ENCODE measurements at places on chromosomes 5 and 9.

GRCh38 chr9:93037476-93037971 is 21.0 kb upstream of the SUSD3 start:
- DNase-seq = no peak

DNA sequence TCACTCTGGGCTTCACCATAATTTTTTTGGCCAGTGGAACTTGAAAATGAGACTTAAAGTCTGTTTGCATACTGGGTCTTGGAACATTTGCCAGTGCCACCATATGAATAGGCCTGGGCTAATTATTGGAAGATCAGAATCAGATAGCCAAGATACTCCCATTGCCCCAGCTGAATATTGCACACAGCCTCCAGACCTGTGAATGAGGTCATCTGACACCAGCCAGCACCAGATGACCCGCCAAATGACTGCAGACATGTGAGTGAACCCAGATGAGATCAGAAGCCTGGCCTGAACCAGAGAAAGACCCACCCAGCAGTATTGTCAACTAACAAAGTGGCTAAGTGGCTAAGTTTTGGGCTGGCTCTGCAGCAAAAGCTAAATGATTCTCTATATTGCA is 220.5 kb upstream of the MPDZ start:
- DNase-seq = no peak

DNA sequence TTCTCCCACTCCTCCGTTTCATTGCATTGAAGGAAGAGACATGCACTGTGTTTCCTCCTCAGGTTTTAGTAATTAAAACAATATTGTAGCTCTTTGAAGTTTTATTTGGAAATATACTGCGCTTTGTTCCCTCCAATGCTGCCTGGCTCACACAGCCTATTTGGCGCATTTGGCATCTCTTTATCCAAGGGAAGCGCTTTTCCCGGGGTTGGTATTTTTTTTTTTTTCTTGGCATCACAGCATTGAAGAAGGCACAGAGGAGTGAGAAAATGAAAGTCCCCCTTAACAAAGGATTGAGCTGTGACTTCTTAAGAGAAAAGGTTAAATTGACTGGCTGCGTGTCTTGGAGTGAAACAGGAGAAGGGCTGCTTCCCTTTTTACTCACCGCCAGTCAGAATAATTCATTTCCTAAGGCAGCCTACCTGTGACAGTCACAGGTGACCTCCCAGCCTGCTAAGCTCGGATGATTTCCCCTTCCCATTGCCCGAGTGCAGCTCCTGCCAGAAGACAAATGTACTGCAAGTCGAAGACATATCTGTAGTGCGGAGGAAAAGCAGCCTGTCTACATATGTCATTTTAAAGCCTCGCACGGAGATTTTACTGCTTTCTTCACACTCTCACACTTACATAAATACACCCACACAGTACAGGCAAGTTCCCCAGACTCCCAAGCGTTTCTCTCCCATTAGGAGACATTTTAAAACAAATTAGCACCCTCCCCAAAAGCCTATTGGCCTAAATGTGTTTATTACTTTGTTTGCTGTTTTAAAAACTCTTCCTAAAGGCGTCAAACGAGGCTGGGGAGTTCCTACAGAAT is 665.5 kb upstream of the ZNF608 start:
- DNase-seq = no peak

- no peak for DNase-seq
Observed at GRCh38 chr9:119026120-119026519, 343.1 kb downstream of the BRINP1 start.

GRCh38 chr9:36193023-36193422 is 2.3 kb downstream of the CLTA start:
- no peak for DNase-seq

DNA sequence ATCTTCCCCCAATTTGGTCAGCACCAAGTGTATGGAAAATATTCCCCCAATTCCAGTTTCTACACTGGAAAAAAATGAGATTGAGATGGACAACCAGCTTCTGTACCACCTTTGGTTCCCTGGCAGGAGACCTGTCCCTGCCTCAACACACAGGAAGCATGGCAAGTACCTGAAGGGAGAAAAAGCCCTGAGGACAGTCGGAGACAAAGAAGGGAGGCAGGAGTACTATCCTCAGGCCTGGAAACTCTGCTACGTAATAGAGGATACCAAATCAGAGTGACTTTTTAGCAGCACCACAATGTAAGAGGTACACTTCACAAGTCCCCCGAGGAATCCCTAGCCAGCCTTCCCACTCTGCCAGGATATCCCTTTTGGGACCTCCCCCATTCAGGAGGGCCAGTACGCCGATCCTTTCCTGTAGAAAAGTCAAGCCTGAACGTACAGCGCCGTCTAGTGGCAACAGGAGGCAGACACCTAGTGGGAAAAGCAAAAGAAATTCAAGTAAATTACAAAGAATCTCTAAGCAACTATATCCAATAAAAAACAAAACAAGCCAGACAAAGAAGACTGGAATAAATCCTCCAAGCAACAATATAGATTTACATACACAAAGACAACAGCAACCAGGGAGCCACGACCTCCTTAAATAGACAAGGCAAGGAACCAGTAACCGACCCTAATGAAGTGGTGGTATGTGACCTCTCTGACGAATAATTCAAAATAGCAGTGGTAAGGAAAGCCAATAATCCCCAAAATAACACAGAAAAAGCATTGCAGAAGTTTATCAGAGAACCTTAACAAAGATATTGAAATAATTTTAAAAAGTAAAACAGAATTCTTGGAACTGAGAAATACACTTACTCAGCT is 63.3 kb upstream of the SLCO6A1 start:
- DNase-seq = no peak

- DNase-seq = no peak
Observed at GRCh38 chr5:19122923-19123322, 865.1 kb downstream of the CDH18 start.

GRCh38 chr9:136051453-136051836 is 43.6 kb downstream of the NACC2 start:
- no peak for DNase-seq

- no peak for DNase-seq
Observed at GRCh38 chr9:131252120-131252519, 24.2 kb downstream of the FAM78A start.

- peak; percentile 76 for DNase-seq
Observed at GRCh38 chr9:83935276-83935935, 14.2 kb upstream of the KIF27 start.

GRCh38 chr5:67426961-67427849 is 230.6 kb upstream of the CD180 start:
- DNase-seq = no peak

GRCh38 chr9:85013703-85014102 is 344.2 kb downstream of the NTRK2 start:
- DNase-seq = peak; percentile 41

GRCh38 chr9:96408409-96409280 is 9.5 kb downstream of the ZNF367 start:
- no peak for DNase-seq

DNA sequence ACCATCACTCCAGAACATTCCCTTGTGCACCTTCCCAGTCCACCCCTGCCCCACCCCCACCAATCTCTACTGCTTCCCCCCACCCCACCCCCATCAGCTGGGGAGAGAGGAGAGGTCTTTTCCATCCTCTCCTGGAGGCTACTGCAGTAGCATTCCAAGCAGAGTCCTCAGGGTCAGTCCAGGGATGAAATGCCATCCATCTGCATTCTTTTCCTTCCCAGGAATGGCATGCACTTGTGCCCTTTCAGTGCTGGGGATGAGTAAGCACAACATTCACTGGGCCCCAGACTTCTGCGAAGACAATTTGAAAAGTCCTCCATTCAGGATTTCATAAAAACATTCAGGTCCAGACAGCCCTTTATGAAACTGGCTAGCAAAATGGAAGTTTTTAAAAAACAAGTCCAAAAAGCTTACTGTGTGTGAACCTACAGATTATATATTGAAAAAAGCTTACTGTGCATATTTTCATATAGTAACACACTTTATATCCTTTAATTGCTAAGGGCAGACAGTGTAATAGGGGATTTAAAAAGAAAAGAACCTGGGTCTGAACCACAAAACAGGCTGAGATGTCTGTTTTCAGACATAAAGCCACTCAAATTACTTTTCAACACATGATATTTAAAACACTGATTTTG is 50.0 kb upstream of the GOLPH3 start:
- peak; percentile 94 for DNase-seq

- DNase-seq = peak; percentile 52
Observed at GRCh38 chr5:142982821-142983200, 212.6 kb downstream of the ARHGAP26 start.

GRCh38 chr5:91434348-91434747 is 51.2 kb upstream of the ARRDC3 start:
- DNase-seq = no peak

DNA sequence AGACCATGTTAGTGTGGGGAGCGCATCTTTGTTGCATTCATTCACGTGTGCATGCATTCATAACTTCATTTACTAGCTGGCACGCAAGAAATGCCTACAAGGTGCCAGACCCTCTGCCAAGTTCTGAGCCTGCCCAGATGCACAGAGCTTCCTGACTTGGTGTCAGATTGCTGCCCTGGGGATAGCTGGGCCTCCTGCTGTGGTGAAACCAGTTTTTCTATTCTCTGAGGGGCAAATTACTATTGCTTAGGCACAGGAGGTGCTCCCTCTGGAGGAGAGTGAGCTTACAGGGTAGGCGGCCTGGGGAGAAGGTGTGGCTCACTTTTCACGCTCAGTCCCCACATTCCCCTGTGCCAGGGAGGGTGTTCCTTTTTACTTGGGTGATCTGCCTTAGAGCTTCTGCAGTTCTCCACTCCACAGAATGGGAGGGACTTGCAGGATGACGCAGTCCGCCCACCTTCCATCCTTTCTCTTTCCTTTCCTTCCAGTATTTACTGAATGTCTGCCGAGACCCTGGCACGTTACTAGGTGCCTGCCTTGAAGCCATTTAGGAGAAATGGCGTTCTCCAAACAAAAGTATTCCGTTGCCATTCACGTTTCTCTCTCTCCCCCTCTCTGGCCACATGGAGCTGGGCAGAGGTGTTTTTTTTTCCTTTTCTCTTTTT is 27.9 kb upstream of the CTNNA1 start:
- peak; percentile 94 for DNase-seq

- DNase-seq = no peak
Observed at GRCh38 chr5:14663734-14664269, 716 bp upstream of the OTULIN start.

DNA sequence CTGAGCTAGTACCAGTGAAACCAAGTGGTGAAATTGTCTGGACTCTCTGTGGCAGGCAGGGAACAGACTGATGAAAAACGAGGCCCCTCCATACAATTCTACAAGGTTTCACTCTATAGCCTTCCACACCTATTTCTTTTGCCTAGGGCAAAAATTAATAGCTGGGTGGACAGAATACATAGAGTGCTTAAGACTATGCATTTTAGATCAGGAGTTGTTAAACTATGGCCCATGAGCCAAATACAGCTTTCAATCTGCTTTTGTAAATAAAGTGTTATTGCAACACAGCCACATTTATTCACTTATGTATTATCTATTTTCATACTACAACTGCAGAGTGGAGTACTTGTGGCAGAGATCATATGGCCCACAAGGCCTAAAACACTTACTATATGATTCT is 45.2 kb downstream of the SH3TC2 start:
- no peak for DNase-seq

DNA sequence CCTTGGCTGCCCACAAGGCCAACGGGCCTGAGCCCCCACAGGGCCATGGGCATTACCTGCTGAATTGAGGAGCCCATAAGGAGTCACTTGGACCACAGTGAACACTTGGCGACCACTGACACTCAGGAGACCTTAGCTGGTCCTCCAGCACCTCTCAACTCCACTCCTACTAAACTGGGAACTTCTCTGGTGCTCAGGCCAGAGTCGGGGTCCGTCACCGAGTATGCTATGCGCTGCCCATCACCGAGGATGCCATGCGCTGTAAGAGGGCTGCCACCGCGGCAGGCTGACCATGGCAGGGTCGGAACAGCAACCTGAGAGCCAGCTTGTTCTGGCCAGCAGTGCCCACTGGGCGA is 600 bp upstream of the SQSTM1 start:
- no peak for DNase-seq

DNA sequence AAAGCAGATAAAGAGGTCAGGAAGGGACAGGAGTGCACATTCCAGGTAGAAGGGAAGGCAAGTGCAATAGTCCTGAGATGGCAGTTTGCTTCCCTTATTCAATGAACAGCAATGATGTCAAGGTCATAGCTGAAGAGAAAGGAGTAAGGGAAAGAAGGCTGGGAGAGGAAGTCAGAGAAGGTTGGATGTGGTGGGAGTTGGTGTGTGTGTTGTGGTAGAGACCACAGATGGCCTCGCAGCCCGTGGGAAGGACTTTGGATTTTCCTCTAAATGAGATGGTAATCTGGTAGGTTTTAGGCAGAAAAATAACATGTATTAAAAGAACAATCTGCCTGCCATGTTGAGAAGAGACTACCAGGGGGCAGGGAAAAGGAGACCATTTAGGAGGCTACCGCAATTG is 25.1 kb upstream of the LPAR1 start:
- DNase-seq = no peak

GRCh38 chr5:159971931-159972461 is 36.9 kb upstream of the TTC1 start:
- peak; percentile 48 for DNase-seq

DNA sequence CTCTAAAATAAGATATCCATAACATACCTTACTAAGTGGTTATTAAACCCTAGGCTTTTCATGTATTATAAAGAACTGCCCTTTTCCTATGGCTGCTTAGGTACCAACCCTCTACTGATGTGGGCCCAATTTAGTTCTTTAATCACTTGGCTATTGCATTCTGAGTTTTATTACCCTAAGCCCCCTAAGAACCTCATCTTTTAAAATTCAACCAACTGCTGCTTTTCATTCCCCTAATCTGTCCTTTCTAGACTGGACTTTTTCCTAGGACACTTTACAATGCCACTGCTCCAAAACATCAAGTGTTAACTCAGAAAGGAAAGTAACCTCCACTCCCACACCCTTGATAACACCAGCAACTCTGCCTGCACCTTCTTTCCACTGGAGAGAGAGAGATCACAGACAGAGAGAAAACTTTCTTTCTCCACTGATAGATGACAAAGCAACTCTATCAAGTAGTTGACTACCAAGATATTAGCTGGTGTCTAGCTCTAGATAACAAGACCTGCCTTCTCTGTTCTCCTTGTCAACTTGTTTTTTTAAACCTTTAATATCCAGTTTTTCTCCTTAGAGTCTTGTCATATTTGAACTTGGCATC is 27.3 kb downstream of the ELL2 start:
- no peak for DNase-seq

- DNase-seq = no peak
Observed at GRCh38 chr5:71907001-71907588, 188.0 kb downstream of the CARTPT start.

GRCh38 chr9:114467226-114467750 is 38.0 kb downstream of the WHRN start:
- no peak for DNase-seq

- DNase-seq = no peak
Observed at GRCh38 chr5:135743705-135744411, 90.6 kb upstream of the SLC25A48 start.

DNA sequence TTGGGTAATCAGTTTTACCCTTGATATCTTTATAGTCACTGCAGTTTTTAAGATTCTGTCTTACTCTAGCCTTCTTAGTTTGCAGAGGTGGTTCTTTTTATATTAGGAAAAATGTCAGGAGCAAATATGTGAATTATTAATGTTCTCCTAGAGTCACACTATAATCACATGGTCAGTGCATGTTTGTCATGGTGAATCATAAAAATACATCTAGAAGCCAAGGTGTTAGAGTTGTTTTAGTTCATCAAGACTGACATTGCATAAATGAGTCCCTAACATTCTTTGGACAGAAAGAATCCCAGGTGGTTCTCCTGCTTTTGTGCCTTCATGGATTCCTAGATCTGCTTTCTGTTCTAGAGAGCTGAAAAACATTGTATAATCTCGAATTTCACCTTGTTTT is 22.9 kb downstream of the ATG10 start:
- DNase-seq = no peak
